Stimulated activated CD8-positive, alpha-beta memory T cell treated with anti-CD3 and anti-CD28 coated beads, Interleukin-15, amount 100 ng/mL, for 24 hours (primary cell): ENCODE measurements at places on chromosomes 6 and 20.

DNA sequence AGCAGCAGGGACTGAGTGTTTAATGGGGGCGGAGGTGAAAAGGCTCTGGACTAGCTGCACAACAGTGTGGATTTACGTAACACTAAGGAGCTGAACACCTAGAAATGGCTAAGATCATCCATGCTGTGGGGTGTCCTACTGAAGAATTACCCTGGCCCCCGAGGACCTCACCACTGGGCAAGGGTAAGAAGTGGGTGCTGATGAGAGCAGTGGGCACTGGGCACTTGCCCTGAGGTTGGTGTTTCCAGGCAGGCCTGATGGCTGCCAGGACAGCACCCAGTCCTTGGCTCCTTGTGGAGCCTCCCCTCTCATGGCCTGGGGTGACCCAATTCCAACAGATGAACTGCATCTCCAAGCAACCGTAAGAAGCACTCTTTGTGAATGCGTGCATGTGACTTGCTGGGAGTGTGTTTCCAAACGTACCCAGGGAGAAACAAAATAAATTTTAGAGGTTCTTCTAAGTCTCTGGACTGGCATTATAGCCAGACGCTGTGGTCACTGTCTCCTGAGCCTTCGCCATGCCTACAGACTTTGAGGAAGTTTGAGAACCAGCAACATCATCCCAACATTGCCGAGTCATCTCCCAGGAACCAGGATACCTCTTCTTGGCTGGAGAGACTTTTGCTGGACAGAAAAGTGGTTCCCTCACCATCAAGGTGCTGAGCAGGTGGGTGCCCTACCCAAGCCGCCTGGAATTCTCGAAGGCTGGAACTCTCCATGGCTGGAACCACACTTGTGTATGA lies 245.9 kb downstream of the ERMARD start:
- DNase-seq: no peak

- DNase-seq: no peak
These were observed 106.8 kb upstream of the MCHR2 start for GRCh38 chr6:100100776-100101175.

GRCh38 chr6:163646866-163647265 lies 232.3 kb downstream of the QKI start:
- DNase-seq: no peak

DNA sequence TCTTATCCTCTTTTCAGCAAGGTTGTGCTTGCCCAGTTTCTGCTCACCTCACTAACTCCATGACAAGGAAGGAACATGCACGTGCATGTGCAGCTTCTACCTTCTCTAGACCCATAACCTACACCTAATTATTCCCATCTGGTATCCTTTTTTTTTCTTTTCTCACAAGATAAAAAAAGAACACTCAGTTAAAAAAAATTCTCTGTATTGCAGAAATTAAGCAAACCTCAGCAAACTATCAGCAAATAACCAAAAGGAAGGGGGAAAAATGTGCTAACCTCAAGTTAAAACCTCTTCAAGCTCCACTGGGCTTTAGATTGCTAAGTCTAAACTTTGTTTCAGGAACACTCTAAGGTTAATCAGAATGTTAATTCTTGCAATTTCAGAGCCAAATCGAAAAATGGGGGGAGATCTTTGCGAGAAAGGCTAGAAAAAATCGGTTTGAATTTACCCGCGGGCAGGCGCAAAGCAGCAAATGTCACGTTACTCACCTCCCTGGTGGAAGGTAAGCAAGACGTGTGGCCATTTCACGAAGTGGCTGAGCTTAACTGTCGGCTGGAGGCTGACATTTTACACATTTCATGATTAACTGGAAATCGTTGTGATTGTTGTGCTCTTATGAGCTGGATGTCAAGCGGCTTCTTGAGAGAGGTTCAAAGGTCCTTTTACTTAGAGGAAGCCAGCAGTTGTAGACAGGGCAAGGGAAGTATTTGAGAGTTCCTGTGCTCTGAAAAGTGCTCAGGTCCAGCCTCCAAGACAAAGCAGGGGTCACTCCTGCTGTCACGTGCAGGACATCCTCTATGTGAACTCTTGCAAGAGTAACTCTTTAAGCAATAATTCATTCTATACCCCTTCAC lies 19.1 kb downstream of the TFAP2B start:
- no peak for DNase-seq

DNA sequence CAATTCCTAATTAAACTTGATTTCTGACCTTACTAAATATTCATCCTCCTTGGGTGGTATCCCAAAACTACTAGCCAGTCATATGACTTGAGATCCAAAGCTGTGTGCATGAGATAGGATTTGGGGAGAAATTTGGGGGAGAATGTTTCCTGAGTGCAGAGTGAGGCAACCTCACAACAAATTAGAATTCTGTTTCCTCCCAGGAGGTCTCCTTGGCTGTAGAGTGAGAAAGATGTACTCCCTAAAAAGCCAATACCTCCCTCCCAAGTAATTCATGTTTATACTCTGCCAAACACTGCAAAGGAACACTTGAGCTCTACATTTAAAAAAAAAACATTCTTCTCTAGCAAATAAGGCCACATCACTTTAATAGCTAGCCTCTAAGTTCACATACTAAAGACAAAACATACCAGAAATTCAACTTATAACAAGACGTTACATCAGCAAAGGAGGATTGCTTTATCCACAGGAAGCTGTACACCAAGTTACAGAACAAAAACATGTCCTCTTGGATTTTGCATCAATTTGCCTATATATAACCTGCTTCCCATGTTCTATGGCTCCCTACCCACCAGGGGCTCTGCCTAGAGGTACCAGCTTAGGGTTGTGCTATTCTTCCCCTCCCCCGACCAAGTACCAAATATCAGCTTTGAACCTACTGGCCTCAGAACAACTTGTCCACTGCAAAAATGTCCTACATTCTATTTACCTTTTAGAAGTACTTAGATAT lies 15.4 kb upstream of the TMEM30A start:
- no peak for DNase-seq

GRCh38 chr20:43691928-43692524 lies 25.1 kb downstream of the MYBL2 start:
- peak; percentile 31 for DNase-seq
